ENCODE measurements at places on chromosomes 3 and 15. TPM values are rescaled to one million over a fixed set of nuclear protein-coding genes. Genes with fewer than 3 reads are reported as not detected.

- DNase-seq = no peak
Measured at GRCh38 chr3:63673111-63673510, 20.6 kb downstream of the SNTN start.

GRCh38 chr3:29186982-29187725 is 93.7 kb upstream of the RBMS3 start:
- DNase-seq = no peak

- no peak for DNase-seq
Measured at GRCh38 chr3:195145579-195145978, 125.4 kb downstream of the XXYLT1 start.

GRCh38 chr15:60795889-60796288 is 316.9 kb upstream of the ICE2 start:
- DNase-seq = peak; percentile 46

DNA sequence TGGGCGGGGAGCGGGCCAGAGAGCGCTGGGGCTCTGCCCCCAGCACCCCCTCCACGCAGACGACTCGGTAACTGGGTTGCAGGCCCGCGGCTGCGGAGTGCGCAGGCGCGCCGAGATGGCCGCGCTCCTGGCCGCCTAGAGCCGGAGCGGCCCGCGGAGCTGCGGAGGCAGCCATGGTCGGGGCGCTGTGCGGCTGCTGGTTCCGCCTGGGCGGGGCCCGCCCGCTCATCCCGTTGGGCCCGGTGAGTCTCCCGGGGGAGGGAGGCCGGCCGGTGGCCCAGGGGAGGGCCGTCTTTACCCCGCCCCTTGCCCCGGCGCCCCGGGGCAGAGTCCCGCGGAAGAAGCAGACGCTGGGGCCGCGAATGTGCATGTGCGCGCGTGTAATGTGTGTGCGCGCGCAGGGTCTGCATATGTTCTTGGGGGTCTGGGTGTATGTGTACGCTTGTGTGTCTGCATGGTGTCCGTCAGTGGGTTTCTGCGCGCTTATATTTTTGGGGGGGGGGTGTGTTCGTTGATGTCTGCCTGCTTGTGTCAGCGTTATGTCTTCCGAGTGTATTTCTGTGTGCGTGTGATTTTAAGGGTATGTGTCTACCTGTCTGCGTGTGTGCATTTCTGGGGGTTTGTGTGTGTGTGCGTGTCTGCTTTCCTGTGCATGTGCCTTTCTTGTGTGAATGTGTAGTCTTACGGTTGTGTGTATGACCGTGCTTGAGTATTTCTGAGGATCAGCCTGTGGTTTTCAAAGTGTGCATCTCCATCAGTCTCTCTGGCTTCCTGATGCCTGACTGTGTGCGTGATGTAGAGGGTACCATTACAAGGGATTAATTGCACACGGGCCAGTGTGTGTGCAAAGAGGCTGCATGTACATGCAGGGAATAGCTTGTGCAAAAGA is at the start of gene ABHD14A:
ABHD14A (plus strand) TSS at position 102 of the 889 bp plus-strand sequence; CDS start at position 174, 72 bp downstream.
- DNase-seq = peak; percentile 83

DNA sequence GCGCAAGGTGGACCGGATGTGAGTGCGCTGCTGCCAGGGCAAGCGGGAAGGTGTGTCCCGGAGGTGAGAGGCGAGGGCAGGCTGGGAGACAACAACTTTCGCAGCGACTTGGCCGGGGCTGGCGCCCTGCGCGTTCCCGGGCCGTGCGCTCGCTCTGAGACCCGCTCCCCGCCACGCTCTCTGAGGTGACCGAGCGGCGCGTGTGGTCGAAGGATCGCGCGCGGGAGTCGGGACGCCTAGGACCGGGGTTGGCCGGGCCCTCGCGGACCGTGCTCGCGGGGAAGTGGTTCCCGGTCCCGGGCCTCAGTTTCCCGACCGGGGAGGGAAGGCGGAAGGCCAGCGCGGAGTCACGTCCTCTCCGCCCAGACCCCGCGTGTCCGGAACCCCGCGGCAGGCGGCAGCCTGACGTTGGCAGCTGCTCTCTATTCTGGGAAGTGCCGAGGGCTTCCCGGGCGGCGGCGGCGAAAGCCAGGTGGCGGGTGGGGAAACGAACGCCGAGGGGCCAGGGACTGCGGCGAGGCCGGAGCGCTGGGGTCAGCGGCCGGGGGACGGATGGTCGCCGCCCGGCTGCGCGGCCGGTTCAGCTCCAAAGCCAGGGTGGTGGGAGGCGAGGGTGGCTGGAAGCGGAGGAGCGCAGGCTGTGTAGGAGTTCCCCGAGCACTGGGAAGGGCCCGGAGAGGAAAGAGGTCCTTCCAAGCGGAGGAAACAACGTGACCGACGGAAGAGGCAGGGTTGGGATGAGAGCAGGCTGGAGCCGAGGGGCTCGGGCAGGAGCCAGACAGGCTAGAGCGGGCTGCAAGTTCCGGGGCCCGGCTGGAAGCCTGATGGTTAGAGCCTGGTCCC is 1.0 kb upstream of the IGF2BP2 start:
- peak; percentile 57 for DNase-seq

DNA sequence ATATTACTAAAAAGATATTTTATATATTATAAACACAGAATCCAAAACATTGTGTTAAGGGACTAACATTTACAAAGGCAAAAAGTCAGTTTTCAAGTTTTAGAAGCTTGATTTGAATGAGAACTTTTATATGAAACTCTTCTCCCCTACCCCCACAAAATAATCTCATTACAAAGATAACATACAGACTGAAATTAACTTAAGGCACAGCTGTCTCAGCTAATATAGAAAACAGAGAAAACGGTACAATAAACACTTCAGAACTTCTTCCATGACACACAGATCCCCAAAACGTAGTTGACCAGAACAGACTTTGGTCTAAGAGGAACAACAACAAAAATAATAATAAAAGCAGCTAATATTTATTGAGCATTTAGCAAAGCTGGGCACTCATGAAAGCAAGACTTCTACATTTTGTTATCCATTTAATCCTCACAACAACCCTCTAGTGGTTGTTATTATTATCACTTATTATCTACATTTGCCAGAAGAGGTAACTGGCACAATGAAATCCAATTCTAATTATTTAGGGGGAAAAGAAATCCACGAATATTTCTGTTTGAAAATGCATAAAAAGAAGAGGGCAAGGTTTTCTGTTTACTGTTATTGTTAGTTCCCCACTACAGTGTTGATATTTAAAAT is 68.1 kb downstream of the PFN2 start:
- no peak for DNase-seq

The CD47 gene
- 139 TPM for total RNA-seq

- no peak for DNase-seq
Measured at GRCh38 chr3:102178817-102179216, 256.0 kb upstream of the ZPLD1 start.

GRCh38 chr3:109806929-109807328 is 469.6 kb upstream of the DPPA4 start:
- peak; percentile 33 for DNase-seq

GRCh38 chr3:195356151-195357086 is 85.5 kb upstream of the XXYLT1 start:
- no peak for DNase-seq

The SUCNR1 gene
- 0.05 TPM for total RNA-seq

The C3orf22 gene
- not detected for total RNA-seq

The CHAC1 gene
- total RNA-seq = 77.8 TPM

The SEC61A1 gene
- total RNA-seq = 188 TPM

- DNase-seq = no peak
Measured at GRCh38 chr3:27686642-27687041, 35.5 kb downstream of the EOMES start.

DNA sequence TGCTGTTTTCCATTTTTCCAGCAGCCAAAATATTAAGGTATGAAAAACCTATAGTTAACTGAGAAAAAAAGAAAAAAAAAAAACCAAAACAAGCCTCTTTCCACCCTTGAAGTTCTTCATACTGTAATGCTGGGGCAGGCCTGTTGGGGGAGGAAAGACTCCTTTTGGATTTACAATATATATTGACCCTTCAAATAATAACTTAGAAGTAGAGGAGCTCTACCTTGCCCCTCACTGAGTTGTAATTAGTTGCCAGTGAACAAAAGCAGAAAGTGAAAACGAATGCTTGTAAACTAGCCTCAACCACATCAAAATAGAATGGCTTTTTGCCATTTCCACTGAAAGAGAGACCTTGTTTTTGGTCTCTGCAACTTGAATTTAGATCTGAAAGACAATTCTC is 326.6 kb downstream of the NR2F2 start:
- DNase-seq = no peak

DNA sequence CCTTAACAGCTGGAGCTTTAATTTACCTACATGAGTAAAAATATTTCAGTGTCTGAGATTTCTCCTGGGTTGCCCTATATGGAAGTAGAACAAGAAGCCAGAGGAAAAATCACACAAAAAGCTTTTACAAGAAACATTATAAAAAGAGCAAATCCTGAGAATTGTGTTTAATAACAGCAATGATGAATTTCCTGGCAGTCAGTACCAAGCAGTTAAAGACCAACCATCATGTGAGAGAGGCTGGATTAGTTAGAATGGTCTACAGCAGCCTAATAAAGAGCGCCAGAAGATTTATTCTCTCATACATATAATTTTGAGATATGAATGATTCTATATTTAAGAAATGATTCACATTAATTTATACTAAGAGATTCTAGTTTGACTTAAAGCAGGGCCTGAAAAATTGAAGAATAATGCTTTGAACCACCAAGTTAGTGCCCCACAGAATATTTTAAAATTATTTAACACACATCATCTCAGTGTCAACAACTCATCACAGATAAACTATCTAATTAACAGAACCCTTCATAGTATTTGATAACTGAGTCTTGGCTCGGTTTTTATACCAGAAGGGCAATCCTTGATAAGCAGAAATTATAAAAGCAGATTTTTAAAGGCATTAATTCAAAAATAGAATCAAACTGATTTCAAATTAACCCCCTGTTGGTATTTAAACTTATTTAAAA is 59.9 kb upstream of the DPH6 start:
- DNase-seq = no peak

- no peak for DNase-seq
Measured at GRCh38 chr3:148466980-148467740, 230.5 kb upstream of the AGTR1 start.

DNA sequence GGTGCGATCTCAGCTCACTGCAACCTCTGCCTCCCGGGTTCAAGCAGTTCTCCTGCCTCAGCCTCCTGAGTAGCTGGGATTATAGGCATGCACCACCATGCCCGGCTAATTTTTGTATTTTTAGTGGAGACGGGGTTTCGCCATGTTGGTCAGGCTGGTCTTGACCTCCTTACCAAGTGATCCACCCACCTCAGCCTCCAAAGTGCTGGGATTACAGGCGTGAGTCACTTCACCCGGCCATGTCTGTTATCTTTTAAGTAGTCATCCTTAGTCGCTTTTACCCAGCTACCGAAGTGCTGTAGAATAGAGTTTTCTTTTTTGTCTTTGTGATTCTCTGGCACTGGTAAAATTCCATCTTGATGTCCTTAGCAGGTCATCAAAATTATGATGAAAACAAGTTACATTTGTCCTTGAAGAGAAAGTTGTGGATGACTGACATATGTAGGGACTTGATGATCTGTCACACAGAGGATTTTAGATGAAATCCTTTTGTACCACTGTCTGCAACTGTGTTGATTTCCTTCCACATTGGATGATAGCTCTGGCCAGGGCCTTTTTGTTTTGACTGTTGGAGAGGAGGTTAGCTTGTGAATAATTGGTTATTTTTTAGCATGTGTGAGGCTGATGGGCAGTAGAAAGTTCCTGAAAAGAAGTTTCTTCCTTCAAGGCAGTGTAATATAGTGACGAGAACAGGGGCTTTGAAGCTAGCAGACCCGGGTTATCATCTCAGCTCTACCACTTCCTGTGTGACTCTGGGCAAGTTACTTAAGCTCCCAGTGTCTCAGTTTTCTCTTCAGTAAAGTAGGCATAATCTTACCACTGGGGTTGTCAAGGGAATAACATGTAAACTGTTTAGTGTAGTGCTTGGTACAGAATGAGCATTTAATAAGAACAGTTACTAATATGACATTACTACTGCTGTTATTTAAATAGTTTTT is 18.8 kb downstream of the ATG7 start:
- DNase-seq = no peak

DNA sequence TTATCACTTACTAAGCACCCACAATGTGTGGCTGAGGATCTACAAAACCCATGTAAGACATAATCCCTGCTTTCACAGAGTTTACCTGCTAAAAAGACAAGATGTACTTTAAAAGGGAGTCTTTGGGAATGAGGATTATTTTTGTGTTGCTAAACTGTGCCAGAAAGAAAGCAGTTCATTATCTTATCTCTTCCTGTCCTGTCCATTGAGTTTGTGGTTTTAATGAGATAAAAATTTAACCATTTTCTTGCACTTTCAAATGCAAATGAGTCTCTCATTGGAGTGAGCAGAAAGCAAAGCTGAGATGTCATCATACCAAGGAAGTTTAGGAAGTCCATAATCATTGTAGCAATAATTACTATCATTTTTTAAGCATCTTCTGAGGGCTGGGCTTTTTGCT is 231.2 kb upstream of the ADAMTS9 start:
- no peak for DNase-seq

DNA sequence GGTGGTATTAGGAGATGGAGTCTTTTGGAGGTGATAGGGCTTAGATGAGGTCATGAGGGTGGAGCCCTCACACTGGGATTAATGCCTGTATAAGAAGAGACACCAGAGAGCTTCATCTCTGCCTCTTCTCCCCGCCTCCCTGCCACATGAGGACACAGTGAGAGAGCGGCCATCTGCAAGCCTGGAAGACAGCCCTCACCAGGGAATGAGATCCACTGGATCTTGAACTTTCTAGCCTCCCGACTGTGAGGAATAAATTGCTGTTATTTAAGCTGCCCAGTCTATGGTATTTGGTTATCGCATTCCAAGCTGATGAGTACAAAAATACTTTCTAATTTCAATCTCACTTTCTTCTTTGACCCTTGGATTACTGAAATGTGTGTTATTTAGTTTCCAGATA is 121.4 kb downstream of the OCA2 start:
- no peak for DNase-seq

- DNase-seq = no peak
Measured at GRCh38 chr3:197149528-197149927, 119.9 kb upstream of the MELTF start.

DNA sequence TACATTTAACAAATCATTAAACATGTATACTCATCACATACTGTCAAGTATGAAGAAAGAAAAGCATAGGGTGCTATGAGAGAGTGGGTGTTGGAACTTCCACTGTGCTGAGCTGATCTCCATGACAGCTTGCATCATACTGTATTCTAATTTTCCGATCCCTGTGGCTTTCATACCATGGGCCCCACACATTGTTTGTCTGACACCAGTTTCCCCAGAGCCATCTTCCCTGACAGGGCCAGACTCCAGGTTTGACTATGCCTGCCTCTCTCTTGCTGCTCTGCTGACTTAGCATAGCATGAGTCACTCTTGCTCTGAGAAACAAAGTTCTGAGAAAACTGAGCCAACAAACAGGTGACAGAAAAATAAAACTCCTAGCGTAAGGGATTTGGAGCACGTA is 37.0 kb upstream of the CASR start:
- DNase-seq = peak; percentile 83

The FAM227B gene
- 5.7 TPM for total RNA-seq

DNA sequence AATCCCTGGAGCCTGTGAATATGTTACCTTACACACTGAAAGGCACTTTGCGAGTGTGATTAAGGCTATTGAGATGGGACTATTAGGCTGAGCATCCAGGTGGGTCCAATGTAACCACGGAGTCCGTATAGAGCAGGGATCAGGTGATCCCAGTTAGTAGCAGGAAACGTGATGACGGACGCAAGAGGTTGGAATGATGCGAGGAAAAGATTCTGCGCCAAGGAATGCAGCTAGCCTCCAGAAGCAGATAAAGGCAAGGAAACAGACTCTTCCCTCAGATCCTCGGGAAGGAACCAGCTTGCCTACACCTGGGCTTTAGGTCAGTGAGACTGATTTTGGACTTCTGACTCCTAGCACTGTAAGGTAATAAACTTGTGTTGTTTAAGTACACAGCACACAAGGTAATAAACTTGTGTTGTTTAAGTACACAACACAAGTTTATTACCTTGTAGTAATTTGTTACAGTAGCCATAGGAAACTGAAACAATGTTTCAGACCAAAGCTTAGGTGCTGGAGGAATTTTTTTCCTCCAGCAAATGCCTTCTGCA is 125.0 kb downstream of the CHST2 start:
- DNase-seq = no peak

Data from activated T-cell treated with anti-CD3 and anti-CD28 coated beads, Interleukin-2, amount 50 U/mL, for 72 hours (primary cell).